Activated naive CD8-positive, alpha-beta T cell treated with anti-CD3 and anti-CD28 coated beads for 36 hours (primary cell): ENCODE measurements at places on chromosomes 7 and 10. TPM values are rescaled to one million over a fixed set of nuclear protein-coding genes. Genes with fewer than 3 reads are reported as not detected.

CPN1 gene
- total RNA-seq: not detected

DOCK1 gene
- 0.95 TPM for total RNA-seq

GDF2 gene
- total RNA-seq: not detected

TTYH3 gene
- total RNA-seq: 26.8 TPM

BEND7 gene
- total RNA-seq: not detected

ADO gene
- total RNA-seq: 23.3 TPM

CCNJ gene
- 6.8 TPM for total RNA-seq

ATG9B gene
- total RNA-seq: 12.3 TPM

MYO1G gene
- total RNA-seq: 302 TPM

TRIM74 gene
- total RNA-seq: 0.35 TPM

CNNM2 gene
- total RNA-seq: 4.0 TPM

ANKMY2 gene
- total RNA-seq: 12.1 TPM

ETV1 gene
- 0.10 TPM for total RNA-seq

FXYD4 gene
- not detected for total RNA-seq

HOXA2 gene
- total RNA-seq: not detected

GRID2IP gene
- total RNA-seq: not detected

GBX1 gene
- total RNA-seq: not detected

ZNF33B gene
- total RNA-seq: 7.6 TPM

COL26A1 gene
- total RNA-seq: not detected

GOLGA7B gene
- 0.80 TPM for total RNA-seq

HOXA10 gene
- total RNA-seq: not detected

NUTM2B gene
- 0.94 TPM for total RNA-seq
